ENCODE measurements at places on chromosomes 7 and 10.

- no peak for DNase-seq
Measured at GRCh38 chr7:35831208-35831607, 30.4 kb downstream of the SEPTIN7 start.

- DNase-seq, result no peak
Measured at GRCh38 chr7:3893789-3894153, 592.7 kb downstream of the SDK1 start.

- no peak for DNase-seq
Measured at GRCh38 chr7:4842319-4843064, 19.3 kb downstream of the PAPOLB start.

DNA sequence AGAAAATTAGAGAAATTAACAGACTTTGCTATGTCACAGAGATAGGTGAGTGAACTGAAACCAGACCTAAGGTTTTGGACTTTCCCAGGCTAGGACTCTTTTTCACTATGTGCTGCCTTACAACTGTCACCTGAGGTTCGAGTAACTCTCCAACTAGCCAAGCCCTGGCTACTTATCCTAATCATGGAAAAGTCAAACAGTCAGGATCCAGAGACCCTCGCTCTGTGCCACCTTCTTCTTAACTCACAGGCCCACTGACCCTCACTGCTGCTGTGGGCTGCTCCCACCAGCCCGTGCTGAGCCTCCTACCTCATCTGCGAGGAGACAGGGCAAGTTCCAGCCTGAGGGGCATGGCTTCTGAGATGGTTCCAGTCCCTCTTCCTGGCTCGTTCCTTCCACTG lies 211.4 kb upstream of the KLF14 start:
- no peak for DNase-seq

- no peak for DNase-seq
Measured at GRCh38 chr7:90965211-90965610, 299.0 kb upstream of the FZD1 start.

- DNase-seq, result no peak
Measured at GRCh38 chr7:156238366-156239133, 402.0 kb upstream of the RNF32 start.

DNA sequence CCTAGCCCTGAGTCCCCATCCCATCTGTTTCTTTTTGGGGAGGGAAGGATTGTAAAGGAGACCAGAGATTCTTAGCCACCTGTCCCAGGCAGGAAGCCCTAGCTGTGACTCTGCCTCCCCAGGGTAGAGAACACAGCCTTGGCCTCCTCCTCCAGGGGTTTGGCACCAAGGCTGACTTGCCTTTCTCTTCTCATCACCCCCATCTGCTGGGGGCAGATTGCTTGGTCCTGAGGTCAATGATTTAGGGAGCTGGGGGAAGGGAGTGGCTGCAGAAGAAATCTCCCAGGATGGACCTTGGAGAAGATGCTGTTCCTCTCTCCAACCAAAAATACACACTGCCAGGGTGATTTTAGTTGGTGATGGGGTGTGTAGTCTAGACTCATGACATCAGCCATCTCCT lies 2.6 kb upstream of the MNX1 start:
- DNase-seq, result no peak

GRCh38 chr10:3790272-3790671 lies 5.3 kb upstream of the KLF6 start:
- no peak for DNase-seq

GRCh38 chr7:47552621-47553020 lies 29.3 kb downstream of the TNS3 start:
- no peak for DNase-seq

GRCh38 chr10:110843031-110843430 lies 28.7 kb upstream of the PDCD4 start:
- no peak for DNase-seq

GRCh38 chr10:102779680-102780526 lies 36.2 kb downstream of the WBP1L start:
- no peak for DNase-seq

GRCh38 chr10:71351087-71351486 lies 32.0 kb downstream of the SLC29A3 start:
- no peak for DNase-seq

DNA sequence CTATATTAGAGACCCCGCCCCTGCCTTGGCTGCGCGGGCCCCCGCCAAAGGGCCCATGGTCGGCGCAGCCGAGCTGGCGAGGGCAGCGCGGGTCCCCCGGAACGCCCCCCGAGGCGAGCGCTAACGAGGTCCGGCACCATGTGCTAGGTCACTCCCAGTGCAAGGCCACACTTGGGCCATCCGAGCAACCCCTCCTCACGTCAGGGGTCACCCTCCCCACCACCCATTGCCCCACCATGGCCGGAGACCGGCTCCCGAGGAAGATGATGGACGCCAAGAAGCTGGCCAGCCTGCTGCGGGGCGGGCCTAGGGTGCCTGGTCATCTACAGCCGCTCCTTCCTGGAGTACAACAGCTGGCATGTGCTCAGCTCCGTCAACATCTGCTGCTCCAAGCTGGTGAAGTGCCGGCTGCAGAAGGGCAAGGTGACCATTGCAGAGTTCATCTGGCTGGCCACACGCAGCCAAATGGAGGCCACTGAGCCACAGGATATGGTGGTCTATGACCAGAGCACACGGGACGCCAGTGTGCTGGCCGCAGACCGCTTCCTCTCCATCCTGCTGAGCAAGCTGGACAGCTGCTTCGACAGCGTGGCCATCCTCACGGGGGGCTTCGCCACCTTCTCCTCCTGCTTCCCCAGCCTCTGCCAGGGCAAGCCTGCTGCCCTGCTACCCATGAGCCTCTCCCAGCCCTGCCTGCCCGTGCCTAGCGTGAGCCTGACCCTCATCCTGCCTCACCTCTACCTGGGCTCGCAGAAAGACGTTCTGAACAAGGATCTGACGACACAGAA lies 12.4 kb upstream of the SEC24C start:
- DNase-seq, result no peak

DNA sequence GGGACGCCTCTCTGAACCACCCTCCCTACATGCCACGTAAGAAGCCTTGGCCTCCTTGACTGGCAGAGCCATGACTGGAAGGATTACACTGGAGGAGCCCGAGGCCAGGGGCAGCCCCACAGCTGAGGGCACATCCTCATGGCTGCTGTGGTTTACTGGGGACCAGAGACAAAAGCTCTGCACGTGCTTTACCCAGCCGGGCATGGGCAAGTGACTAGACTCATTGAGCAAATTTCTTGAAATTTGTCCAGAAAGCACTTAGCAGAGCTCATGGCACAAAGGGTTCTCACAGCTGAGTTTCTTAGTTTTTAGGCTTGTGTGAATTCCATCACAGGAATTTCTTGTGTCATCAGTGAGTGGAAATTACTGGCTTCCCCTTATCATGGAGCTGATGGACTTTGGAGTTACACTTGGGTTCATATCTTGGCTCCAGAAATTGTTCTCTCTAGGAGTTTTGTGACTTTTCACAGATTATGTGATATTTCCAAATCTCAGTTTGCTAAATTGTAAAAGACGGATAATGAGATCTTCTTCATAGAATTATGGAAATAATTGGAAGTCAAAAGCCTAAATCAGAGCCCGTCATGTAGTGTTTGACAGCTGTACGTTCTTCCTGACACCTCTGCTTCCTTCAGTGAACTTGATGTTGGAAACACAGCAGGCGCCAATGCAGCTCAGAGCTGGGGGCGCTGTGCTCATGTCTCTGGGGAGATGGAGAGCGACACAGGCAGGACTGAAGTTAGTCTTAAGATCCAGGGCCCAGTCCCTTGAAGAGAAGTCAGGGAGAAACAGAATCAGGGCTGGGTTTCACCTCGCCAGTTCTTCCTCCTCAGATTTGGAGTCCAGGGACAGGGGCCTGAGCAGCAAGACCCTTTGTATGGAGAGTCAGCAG lies 47.7 kb upstream of the MGAM2 start:
- no peak for DNase-seq

DNA sequence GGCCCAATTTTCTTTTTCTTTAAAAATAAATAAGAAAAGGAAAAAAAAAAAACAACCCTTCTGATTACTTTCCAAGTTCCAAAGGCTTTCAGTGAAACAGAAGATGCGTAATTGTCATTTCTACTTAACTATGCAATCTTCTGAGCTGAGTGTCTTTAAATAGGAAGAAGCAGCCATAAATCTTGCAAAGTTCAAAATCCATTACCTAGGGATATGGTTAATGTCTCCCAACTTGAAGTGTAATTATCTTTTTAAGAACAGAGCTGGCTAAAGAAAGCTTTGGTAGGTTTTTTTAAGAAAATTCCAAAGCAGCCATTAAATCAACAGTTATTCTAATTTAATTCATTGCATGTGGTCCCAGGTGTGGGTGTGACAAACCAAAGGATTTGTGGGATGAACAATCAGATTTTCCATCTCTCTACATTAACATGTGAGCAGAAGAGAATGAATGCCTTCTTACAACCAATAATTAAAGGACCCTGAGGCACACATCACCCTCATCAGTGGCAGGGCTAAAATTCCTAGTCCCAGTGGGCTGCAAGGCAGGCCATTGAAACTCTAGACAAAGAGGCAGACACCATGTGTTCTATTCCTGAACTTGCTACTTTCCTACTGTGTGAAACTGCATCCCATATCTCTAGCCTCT lies 419.2 kb downstream of the REEP3 start:
- DNase-seq, result no peak

DNA sequence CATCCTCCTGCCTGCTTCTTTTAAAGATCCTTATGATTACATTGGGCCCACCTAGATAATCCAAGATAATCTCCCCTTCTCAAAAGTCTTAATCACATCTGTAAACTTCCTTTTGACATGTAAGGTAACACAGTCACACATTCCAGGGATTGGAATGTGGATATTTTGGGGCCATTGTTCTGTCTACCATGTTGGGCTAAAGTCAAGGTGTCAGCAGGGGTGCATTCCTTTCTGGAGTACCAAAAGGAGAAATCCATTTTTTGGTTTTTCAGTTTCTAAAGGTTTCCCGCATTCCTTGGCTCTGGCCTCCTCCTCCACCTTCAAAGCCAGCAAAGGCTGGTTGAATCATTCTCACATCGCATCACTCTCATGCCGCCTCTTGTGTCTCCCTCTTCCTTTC lies 197.6 kb upstream of the NFE2L3 start:
- DNase-seq, result no peak

GRCh38 chr10:116826803-116827202 lies 22.5 kb upstream of the ENO4 start:
- no peak for DNase-seq

GRCh38 chr10:128022261-128023196 lies 103.7 kb downstream of the MKI67 start:
- DNase-seq, result no peak

- no peak for DNase-seq
Measured at GRCh38 chr7:80659120-80660055, 20.9 kb downstream of the CD36 start.

GRCh38 chr10:76047521-76047920 lies 616.1 kb downstream of the LRMDA start:
- no peak for DNase-seq

GRCh38 chr10:64010711-64011110 lies 489.5 kb downstream of the REEP3 start:
- DNase-seq, result no peak

DNA sequence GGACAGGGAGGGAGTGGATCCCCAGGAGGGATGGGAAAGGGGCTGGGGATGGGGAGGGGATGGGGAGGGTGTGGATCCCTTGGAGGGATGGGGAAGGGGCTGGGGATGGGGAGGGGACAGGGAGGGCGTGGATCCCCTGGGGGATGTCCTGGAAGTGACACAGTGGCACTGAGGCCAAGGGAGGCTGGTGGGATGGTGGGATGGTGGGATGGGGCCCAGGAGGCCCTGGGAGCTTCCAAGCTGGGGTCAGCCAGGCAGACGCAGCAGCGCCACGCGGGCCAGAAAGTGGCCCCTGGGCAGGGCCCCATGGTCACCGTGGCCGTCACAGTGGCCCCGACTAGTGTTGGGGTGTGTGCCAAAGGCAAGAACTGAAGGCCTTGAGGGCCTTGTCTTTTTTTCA lies 67.8 kb downstream of the INPP5A start:
- no peak for DNase-seq

DNA sequence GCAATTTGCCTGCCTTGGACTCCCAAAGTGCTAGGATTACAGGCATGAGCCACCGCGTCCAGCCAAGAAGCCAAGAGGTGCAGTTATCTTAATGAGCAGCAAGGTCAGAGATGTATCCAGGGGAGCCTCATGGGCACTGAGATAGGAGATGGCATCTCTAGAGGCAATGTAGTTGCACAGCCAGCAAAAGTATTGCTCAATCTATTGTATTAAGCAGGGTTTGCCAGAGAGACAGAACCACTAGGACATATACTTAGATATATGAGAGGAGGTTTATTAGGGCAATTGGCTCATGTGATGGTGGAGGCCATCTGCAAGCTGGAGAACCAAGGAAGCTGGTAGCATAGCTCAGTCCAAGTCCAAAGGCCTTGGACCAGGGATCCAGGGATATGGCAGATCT lies 16.3 kb upstream of the VPS26A start:
- DNase-seq, result no peak

- no peak for DNase-seq
Measured at GRCh38 chr10:128553755-128554154, 427.5 kb upstream of the MKI67 start.

GRCh38 chr10:108597031-108597430 lies 1326.3 kb downstream of the XPNPEP1 start:
- no peak for DNase-seq

GRCh38 chr7:67018940-67019339 lies 22.3 kb downstream of the TYW1 start:
- no peak for DNase-seq

- no peak for DNase-seq
Measured at GRCh38 chr7:106372595-106373318, 88.0 kb upstream of the NAMPT start.

- DNase-seq, result no peak
Measured at GRCh38 chr7:112108981-112109380, 97.2 kb downstream of the DOCK4 start.

GRCh38 chr7:151704960-151705635 lies 171.8 kb downstream of the PRKAG2 start:
- DNase-seq, result no peak

DNA sequence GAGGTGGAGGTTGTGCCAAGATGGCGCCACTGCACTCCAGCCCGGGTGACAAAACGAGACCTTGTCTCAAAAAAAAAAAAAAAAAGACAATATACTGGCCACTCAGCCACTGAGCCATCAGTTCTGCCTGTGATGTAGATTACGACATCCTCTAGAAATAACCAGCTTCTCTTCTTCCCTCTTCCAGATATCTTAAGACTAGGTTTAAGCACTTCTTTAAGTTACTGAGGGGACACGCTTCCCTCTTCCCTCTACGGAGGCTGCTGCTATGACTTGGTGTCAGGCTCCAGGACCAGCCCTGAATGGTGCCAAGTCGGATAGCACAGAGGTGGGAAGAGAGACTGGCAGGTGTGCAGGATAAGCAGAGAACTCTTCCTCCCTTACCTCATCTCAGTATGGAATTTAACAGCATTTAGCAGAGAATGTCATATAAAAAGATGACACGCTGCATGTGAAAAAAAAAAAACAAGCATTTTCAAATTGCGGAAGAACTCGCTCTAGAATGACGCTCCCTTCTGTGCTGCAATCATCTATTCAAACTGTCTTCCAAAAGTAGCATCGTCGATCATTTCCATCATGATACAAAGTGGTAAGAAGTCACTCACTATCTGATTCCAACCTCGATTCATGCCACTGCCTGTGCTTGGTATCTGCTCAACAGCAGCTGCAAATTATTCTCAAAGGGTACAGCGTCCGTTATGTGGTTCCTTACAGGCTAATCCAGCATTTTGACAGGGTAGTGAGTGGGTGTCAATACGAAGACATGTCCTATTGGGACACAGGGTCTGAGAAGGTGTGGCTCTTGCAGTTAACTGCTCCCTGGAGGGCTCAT lies 13.8 kb downstream of the DAGLB start:
- DNase-seq, result no peak
